CD4-positive, alpha-beta T cell treated with Interleukin-10 for 1 hour (primary cell): ENCODE measurements at places on chromosomes 5 and 9.

- no peak for DNase-seq
Measured at GRCh38 chr9:131817627-131818026, 77.8 kb upstream of the RAPGEF1 start.

DNA sequence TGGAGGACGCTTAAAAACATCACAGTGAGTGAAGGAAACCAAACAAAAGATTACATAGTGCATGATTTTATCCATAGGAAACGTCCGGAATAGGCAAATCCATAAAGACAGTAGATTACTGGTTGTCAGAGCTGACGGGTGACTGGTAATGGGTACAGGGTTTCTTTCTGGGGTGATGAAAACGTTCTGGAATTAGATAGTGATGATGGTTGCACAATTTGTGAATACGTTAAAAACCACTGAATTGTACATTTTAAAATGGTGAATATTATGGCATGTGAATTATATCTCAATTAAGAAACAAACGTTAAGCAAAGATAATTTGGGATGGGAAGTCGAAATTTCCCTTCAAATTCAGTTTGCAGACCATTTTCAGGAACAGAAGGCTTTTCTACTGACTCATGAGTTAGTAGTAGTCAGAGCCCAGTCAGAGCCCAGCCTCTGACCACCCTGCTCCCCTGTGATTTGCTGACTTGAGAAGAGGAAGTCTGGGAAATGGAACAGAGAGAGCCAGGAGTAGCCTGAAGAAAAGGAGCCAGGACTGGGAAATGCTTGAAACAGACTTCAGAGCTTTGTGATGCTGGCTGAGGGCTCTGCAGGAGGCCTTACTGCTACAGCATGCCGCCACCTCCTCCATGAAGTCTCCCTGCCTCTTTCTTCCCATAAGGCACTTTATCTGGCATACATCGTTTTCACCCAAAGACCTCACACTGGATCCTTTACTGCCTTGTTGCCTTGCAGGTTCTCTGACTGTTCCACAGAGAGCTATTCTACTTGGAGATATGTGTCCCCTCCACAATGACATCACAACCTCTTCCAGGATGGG lies 46.4 kb upstream of the CTNNA1 start:
- DNase-seq: no peak

- no peak for DNase-seq
Measured at GRCh38 chr5:55680353-55680752, 31.8 kb downstream of the SLC38A9 start.

GRCh38 chr9:82454509-82455190 lies 466.1 kb downstream of the SPATA31D1 start:
- no peak for DNase-seq

DNA sequence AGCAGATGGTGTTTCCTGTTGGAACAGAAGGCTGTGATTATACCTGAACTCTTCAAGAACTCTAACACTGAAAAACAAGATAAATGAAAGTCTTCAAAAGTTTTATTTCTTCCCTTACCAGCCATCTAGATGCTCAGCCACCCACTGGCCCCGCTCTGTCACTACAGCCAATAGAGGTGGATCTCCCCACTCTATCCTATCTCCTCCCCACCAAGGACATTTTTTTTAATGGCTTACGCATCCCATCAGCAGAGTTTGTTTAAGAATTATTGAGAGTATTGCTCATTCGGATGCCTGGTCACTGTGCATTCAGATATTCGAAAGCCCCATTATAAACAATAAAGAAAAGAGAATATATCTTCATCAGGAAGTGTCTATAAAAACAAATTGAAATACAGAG lies 159.4 kb downstream of the RASEF start:
- no peak for DNase-seq

- DNase-seq: peak; percentile 6
Measured at GRCh38 chr9:89739511-89739910, 134.7 kb downstream of the GADD45G start.

- DNase-seq: no peak
Measured at GRCh38 chr5:59923465-59923864, 29.9 kb upstream of the PDE4D start.

DNA sequence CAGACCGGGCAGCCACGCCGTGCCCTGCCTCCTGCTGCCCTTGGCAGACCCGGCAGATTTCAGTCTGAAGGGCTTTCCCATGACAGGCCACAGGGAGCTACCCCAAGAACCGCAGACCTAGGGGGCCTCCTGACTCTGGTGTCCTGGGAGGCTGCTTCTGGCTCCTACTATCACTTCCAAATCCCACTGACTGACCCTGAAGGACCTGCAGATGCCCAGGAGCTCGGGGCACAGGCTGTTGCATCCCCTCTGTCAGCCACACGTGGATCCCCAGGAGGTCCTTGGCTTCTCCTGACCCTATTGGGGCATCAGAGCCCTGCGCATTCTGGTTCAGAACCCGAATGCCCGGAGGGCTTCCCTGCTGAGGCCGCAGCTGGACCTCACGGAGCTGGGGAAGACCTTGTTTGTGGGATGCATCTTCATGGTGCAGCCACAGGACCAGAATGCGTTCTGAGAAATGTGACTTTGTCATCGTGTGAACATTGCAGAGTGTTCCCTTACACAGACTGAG lies 81.3 kb upstream of the IRX4 start:
- no peak for DNase-seq

DNA sequence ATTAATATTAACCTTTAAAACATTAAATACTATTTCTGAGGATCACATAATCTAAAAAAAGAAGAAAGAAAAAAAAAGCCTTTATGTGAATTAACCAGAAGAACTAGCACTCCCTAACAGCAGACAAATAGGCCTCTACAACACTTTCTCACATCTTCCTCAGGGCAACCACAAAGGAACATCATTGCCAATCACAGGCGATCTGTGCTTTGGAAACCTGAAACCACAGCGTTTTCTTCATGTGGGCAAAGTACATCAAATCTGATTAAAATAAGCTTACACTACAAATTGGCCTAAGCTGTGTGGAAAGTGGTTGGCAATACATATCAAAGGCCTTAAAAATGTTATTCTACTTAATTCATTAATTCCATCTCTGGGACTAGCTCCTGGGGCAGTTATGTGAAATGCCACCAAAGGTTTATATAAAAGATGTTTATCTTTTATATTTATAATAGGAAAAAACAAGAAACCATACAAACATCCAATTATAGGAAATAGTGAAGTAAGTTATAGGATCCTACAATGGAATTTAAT lies 184.8 kb upstream of the TBCA start:
- peak; percentile 22 for DNase-seq

GRCh38 chr9:18616976-18617375 lies 143.0 kb downstream of the ADAMTSL1 start:
- no peak for DNase-seq

DNA sequence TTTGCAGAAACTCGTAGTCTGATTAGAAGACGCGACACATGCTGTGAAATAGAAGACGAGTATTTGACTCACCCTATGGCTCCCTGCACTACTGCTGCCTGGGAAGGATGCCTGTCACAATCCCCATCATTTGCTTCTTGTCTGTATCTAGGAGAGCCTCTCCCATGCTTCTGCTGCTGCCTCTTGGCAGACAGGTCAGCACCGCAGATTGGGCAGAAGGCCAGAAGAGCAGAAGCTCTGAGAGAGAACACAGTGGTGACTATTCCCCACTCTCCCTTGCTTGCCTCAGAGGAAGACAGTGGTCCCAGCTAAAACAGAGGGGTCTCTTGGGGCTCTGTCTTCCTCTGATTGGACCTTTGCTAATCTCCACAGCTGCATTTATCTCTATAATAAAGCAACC lies 84.0 kb upstream of the SMIM32 start:
- no peak for DNase-seq

DNA sequence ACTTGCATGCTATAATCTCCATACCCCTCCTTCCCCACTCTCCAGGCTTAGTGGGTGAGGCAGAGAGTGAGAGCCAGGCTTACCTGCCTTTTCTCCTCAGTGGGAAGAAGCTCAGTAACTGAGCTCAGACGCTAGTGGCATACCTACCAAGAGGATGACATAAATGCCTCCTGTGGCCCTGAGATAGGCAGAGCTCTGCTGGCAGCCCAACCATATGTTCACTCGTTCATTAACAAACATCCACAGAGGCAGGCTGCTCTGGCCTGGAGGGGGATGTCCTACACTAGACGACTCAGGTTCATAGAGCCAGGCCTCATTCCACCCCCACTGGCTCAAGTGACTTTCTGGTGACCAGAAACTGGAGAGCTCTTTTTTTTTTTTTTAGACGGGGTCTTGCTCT lies 81.3 kb downstream of the THBS4 start:
- DNase-seq: no peak

GRCh38 chr5:139795074-139796001 lies at the start of gene PSD2:
TSS of gene PSD2 (plus strand) at chr5:139795808. CDS start at chr5:139809441, 13,633 bp downstream.
- peak; percentile 17 for DNase-seq

DNA sequence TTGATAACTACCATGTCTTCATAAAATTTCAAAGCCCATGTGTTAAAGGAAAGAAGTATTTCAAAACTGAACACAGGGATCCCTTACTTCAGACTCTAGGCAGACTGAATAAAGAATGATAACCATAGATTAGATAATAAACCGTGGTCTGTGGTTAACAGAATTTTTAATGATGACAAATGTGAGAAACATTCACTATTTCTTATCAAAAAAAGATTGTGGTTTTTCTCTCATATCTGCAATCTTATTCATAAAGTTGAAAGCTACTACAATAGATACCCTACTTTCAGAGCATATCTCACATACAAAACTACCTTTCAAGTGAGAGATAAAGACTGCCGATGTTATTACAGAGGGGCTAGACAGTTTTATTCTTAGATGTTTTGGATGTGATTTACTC lies 816.8 kb upstream of the DMAC1 start:
- no peak for DNase-seq

DNA sequence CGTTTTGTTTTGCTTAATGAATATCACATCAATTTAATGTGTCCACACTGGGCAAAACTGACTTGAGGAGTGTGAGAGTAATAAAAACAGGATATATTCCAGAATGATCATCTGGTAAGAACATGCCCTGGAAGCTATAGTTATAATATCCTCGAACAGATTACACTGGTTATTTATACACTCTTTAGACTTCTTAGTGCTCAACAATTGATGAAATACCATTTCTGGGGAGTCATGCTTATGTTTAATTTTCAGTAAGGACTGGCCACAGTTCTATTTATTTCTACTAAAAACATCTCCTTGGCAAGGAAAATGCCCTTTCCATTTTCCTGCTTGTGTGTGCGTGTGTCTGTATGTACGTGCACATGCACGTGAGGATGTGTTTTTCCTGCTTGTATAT lies 205.0 kb downstream of the TRIO start:
- no peak for DNase-seq

GRCh38 chr9:114348906-114349482 lies 19.3 kb downstream of the ORM2 start:
- peak; percentile 62 for DNase-seq

GRCh38 chr9:23571414-23572104 lies 254.5 kb downstream of the ELAVL2 start:
- no peak for DNase-seq

GRCh38 chr5:139787257-139787567 lies 8.4 kb upstream of the PSD2 start:
- DNase-seq: no peak

- DNase-seq: no peak
Measured at GRCh38 chr5:64165500-64166200, at the start of gene RNF180. TSS of gene RNF180 (plus strand) at chr5:64165843. CDS start at chr5:64200808, 34,965 bp downstream.

- DNase-seq: no peak
Measured at GRCh38 chr5:157665467-157666070, 5.8 kb upstream of the C5orf52 start.

- no peak for DNase-seq
Measured at GRCh38 chr5:103283120-103283519, 24.6 kb downstream of the MACIR start.

DNA sequence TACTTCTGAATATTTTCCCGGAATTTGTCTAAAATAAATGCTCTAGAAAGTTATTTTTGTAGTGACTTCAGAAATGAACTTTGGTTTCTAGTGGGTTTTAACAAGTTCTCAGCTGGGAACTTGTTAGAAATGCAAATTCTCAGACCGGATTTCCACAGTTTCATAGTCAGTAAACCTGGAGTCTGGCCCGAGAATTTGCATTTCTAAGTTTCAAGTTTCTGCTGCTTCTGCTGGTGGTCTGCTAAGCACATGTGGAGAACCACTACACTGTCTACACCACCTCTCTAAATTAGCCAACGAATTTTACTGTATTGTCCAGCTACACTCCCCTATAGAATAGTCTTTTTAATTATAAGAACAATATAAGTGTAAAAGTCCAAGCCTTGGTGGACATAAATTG lies 208.0 kb downstream of the CHSY3 start:
- DNase-seq: no peak

DNA sequence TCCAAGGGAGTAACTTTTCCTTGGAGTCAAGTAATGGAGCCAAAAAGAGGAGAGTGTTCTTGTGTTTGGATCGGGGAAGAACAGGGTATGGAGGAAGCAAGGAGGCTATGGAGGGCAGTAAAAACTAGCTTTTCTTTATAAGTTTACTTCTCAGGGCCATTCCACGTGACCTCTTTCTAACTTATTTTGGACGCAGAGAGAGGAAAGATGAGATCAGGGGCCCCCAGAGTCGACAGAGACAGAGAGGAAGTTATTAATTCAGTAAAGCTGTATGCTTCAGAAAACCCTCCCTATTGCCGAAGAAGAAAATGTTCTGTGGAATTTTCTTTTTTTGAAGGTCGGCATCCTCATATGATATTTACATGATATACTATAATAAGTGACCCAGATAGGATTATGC lies 233.8 kb upstream of the MPDZ start:
- DNase-seq: no peak

- no peak for DNase-seq
Measured at GRCh38 chr9:133419005-133419404, 1.2 kb upstream of the REXO4 start.

DNA sequence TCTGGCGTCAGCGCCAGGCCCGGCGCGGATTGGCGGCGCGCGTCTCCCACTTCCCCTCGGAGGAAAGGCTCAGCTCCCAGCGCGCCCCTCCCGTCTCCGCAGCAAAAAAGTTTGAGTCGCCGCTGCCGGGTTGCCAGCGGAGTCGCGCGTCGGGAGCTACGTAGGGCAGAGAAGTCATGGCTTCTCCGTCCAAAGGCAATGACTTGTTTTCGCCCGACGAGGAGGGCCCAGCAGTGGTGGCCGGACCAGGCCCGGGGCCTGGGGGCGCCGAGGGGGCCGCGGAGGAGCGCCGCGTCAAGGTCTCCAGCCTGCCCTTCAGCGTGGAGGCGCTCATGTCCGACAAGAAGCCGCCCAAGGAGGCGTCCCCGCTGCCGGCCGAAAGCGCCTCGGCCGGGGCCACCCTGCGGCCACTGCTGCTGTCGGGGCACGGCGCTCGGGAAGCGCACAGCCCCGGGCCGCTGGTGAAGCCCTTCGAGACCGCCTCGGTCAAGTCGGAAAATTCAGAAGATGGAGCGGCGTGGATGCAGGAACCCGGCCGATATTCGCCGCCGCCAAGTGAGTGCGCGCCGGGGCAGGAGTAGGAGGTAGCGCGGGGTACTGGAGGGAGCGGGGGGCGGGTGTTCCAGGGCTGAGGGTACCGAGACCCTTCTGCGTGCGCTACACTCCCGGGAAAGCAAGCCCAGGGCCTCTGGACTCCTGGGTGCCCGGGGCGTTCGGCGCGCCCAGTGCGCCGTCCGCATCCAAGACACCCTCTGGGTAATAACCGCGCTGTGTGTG lies at the start of gene MSX2:
MSX2 (plus strand) TSS at position 99 of the 777 bp plus-strand sequence; CDS start at position 177, 78 bp downstream.
- peak; percentile 26 for DNase-seq
